ENCODE measurements at places on chromosomes 4 and X. TPM values are rescaled to one million over a fixed set of nuclear protein-coding genes. Genes with fewer than 3 reads are reported as not detected.

- no peak for DNase-seq
Measured at GRCh38 chr4:8698341-8699062, 105.9 kb downstream of the CPZ start.

GRCh38 chr4:147776716-147777115 lies 44.8 kb downstream of the ARHGAP10 start:
- no peak for DNase-seq

GRCh38 chrX:1751781-1752180 lies 136.9 kb downstream of the ASMT start:
- DNase-seq: no peak

GRCh38 chr4:85595098-85595775 lies 120.3 kb downstream of the ARHGAP24 start:
- no peak for DNase-seq

Gene DUX4
- not detected for total RNA-seq
